ENCODE measurements at places on chromosomes 2 and 18.
A peak's percentile ranks its signal among the peaks of the same experiment; 100 is the strongest.

DNA sequence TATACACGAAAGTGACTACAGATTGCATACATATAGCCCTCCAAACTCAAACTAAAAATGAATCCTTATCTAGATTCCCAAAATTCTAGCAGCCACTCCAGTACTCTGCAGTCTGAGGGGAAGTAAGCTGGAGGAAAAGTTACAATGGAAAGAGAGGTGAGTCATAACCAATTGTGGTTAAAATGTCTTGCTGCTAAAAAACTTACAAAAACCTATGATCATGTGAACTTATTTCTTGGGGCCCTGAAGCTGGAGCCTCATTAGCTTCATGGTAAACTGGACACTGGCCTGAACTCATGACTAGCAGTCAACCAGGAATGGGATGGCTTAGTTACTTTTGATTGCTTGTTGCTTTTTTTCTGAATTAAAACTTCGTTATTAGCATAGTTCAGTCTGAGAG lies 175.9 kb downstream of the SLC4A3 start:
- DNase-seq, result no peak

DNA sequence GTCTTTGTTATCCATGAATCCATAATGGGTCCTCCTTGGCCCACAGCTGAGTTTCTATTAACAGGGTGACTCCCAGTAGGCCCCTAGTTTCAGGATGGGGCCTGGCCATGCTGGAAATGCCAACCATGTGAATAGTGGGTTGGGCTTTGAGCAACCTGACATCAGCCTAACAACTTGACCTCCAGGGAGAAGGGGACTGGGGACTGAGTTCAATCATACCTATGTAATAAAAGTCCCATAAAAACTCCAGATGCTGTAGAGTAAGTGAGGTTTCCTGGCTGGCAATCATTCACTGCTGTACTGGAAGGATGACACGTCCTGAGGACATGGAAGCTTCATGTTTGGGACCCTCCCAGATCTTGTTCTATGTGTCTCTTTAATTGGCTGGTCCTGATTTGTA lies 7.9 kb downstream of the REV1 start:
- DNase-seq, result no peak

DNA sequence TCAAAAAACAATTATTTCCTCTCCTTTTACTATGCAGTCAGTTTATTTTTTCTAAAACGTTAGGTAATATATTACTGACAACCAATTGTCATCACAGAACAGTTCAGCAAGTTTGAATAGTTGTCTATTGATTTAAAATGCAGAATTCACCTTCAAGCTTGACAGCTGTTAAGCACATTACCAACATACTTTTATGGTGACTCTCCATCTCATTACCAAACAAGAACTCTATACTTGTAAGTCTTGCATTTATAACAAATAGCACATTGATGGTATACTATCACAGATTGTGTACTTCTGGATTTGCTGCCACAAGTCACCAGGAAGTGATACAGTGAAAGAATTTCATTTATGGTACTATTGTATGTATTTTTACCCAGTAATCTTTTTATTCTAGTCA lies 99.4 kb upstream of the PPP1CB start:
- no peak for DNase-seq

GRCh38 chr2:2507417-2507997 lies 176.4 kb upstream of the MYT1L start:
- DNase-seq, result no peak

- no peak for DNase-seq
Measured at GRCh38 chr2:136065907-136066306, 52.0 kb downstream of the CXCR4 start.

DNA sequence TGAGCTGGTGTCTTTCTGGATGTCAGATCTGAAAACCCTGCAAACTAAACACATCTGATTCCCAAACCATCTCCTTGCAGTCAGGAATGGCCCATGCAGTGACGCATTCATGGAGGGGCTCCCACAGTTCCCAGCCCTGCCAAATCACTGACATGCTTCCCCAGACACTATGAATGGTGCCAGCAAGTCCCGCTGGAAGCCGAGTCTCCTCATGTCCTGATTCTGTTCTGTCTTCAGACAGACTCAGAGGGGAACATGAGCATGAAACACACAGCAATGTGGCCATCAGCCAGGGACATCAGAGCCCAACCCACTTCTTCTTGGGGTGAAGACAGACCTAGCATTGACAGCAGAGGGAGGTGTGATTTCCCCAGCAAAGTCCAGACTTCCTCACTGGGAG lies 83.7 kb downstream of the TTC32 start:
- DNase-seq, result no peak

- DNase-seq, result no peak
Measured at GRCh38 chr18:76970770-76971559, 148.6 kb downstream of the ZNF236 start.

DNA sequence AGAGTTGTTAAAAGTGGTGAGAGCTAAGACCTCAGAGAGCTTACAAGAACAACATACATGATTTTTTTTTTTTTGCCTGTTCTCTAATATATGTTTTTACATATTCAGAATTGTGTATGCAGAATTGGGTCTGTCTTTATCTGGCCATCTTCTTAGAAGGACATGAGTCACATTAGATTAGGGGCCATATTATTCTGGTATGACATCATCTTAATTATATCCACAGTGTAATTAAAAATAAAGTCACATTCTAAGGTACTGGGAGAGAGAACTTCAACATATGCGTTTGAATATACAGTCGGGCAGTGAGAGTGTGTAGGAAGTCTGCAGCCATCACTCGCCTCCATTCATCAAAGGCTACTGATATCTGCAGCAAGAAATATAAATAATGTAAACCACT lies 88.3 kb downstream of the DSC3 start:
- DNase-seq, result no peak

- DNase-seq, result no peak
Measured at GRCh38 chr2:237125967-237126366, 40.3 kb downstream of the COPS8 start.

GRCh38 chr2:11446733-11447248 lies 19.2 kb downstream of the E2F6 start:
- DNase-seq, result peak; percentile 67

DNA sequence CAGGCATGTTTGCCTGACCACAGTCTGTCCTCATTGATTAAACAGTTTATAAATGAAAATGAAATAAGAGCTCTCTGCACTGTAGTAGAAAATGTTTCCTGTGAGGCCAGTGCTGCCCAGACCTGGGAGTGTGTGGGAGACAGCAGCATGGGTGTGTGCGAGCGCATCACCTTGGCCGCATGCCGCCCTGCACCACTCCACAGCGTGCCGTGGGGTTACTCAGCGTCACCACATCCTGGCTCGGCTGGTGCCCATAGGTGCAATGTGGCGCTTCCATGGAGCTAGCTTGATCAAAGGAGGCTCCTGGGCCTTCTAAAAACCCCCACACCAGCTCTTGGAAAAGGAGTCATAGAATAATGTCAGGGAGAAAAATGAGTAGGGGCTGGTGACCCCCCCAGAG lies 76.0 kb upstream of the EPC2 start:
- no peak for DNase-seq

- DNase-seq, result no peak
Measured at GRCh38 chr2:168705534-168706470, 96.6 kb upstream of the NOSTRIN start.

GRCh38 chr2:100406120-100406508 lies 11.4 kb downstream of the CHST10 start:
- peak; percentile 34 for DNase-seq

DNA sequence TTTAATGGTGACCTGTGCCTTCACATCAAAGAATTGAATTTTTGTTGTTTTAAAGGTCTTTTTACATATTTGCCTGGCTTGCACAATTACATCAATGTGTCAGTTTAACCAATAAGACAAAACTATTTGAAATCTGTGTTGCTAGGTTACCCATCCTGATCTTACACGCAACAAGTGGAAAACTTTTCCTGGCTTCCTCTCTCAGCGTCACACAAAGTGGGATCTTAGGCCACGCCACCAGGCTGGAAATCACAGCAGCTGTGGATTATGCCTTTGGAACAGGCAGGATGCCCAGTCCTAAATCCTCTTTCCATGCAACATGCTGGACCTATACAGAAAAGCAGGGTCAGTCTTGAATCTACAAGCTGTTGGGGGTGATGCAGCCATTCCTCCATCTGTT lies 298.2 kb upstream of the HNRNPA3 start:
- DNase-seq, result no peak

GRCh38 chr2:227615181-227615580 lies 541 bp upstream of the SCYGR3 start:
- no peak for DNase-seq

- peak; percentile 14 for DNase-seq
Measured at GRCh38 chr2:105290981-105291660, 38.4 kb downstream of the TGFBRAP1 start.

- DNase-seq, result no peak
Measured at GRCh38 chr2:162989507-162989906, 150.9 kb upstream of the KCNH7 start.

GRCh38 chr2:55093381-55093780 lies 43.1 kb upstream of the RTN4 start:
- no peak for DNase-seq

DNA sequence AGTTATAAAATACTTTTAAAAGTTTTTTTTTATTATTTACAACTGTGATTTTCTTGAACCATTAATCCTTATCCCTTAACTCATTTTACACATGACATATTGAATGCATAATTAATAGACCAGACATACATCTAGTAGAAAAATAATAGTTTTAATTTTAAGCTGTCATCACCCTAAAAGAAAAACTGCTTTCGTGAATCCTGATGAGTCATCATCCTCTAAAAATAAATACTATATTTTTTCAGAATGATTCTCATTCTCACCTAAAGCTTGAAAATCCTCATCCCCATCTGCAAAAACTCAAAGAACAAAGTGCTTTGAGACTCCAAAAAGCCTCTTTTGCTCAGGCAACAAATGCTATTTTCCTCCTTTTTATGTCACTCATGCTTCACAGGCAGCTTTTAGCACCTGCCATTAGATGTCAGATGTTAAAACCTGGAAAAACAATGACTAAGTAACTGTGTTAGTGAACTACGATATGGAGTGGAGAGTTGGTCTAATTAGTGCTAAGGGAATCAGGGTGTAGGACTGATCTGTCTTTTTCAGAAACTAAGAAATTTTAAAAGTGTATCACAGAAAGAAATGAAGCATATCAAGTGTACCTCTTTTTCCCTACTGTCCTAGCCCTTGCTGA lies 297.6 kb downstream of the TMX3 start:
- DNase-seq, result no peak

- peak; percentile 80 for DNase-seq
Measured at GRCh38 chr2:120749506-120750431, 14.1 kb downstream of the GLI2 start.

GRCh38 chr2:136245211-136245610 lies 127.3 kb upstream of the CXCR4 start:
- DNase-seq, result no peak

- DNase-seq, result no peak
Measured at GRCh38 chr2:201881741-201882140, 75.4 kb downstream of the CDK15 start.

DNA sequence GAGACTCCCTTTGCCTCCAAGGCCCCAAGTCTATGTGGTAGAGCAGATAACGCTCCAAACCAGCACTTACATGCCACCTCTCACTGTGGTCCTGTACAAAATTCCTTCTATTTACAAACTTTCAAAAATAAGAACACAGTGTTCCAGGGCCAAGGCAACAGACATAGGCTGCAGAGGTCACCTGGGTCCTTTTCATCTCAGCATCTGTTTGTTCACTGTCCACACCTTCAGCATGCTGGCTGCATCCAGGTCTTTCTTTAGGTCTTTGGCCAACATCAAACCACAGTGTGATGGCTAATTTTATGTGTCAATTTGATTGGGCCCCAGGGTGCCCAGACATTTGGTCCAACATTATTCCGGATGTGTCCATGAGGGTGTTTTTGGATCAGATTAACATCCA lies 20.0 kb upstream of the INO80C start:
- no peak for DNase-seq

GRCh38 chr2:47486841-47487497 lies 84.0 kb downstream of the MSH2 start:
- no peak for DNase-seq

GRCh38 chr2:168146892-168147810 lies 100.2 kb downstream of the STK39 start:
- no peak for DNase-seq

- no peak for DNase-seq
Measured at GRCh38 chr2:180980943-180981911, 822 bp downstream of the UBE2E3 start.

- no peak for DNase-seq
Measured at GRCh38 chr2:38549851-38550250, 52.9 kb downstream of the HNRNPLL start.

GRCh38 chr2:174914853-174915760 lies 90.1 kb downstream of the CHN1 start:
- no peak for DNase-seq

GRCh38 chr18:48988508-48989303 lies 37.9 kb upstream of the SMAD7 start:
- DNase-seq, result no peak

- no peak for DNase-seq
Measured at GRCh38 chr2:69589973-69590652, 53.4 kb downstream of the AAK1 start.

- DNase-seq, result no peak
Measured at GRCh38 chr2:98601532-98602132, 6.7 kb downstream of the COA5 start.

- no peak for DNase-seq
Measured at GRCh38 chr2:196980473-196980872, 54.0 kb upstream of the PGAP1 start.

GRCh38 chr2:173654896-173655265 lies 300.2 kb downstream of the CDCA7 start:
- DNase-seq, result no peak

- no peak for DNase-seq
Measured at GRCh38 chr2:99066075-99066958, 75.2 kb upstream of the C2orf15 start.

- no peak for DNase-seq
Measured at GRCh38 chr2:60094450-60094929, 459.0 kb downstream of the BCL11A start.

DNA sequence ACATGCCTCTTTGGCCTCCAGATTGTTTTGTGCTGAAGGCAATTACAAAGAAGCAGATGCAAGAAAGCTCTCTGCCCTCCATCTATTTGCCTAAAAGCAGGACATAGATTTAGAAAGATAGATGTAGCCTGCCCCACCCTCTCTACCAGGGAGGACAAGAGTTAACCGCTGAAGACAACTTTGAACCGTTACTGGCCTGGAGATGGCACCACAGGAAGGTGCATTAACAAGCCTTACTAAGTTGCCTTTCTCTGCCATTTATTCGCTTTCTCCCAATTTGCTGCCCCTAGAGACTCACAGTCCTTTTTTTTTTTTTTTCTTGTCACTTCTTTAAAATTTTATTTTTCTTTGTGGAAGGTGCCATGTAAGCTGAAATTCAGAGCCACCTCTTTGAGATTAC lies 28.8 kb upstream of the RMDN2 start:
- DNase-seq, result no peak

- DNase-seq, result no peak
Measured at GRCh38 chr2:143401861-143402260, 272.6 kb downstream of the ARHGAP15 start.

GRCh38 chr18:37527395-37527794 lies 38.2 kb downstream of the CELF4 start:
- DNase-seq, result no peak

Measured in lower leg skin (tissue), 4 donors.